ENCODE measurements at places on chromosomes 5 and 9.

DNA sequence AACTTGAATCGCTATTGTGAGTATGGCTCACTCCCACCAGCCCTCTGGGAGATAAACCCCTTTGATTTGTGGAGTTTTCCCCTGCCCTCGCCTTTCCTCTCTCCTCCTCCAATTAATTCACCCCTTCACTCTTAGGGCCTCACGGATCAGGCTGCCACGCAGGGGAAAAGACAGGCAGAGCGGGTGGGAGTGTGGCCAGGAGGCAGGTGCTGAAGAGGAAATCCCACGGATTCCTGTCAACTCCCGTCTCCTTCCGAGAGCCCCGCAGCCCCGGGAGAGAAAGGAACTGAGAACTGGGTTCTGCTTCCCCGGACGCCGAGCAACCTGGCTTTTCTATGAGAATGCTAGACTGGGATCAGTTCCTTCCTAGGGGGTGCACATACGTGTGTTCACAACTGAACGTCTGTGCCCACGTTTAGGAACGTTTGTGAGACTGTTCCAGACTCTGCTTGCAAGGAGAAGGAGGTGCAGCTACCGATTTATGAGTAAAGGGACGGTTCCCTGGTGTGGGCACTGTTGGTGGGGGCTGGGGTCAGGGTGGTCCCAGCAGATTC, 314.5 kb upstream of the TLE4 start:
- DNase-seq = no peak

GRCh38 chr5:83703059-83703458, 17.6 kb downstream of the HAPLN1 start:
- no peak for DNase-seq

GRCh38 chr9:38181232-38181631, 112.2 kb upstream of the SHB start:
- DNase-seq = no peak

DNA sequence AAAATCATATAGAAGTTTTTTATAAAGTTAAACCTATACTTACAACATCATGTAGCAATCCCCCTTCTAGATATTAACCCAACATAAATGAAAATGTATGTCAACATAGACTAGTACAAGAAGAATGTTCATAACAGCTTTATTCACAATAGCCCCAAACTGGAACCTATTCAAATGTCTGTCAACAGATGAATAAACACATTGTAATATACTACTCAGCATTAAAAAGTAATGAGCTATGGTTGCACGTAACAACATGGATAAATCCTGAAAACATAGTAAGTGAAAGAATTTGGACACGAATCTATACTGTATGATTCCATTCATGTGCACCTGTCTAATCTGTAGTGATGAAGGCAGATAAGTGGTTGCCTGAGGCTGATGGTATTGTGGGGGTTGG, 73.9 kb downstream of the CSNK1G3 start:
- no peak for DNase-seq

GRCh38 chr5:872301-872700, 20.3 kb downstream of the BRD9 start:
- no peak for DNase-seq

DNA sequence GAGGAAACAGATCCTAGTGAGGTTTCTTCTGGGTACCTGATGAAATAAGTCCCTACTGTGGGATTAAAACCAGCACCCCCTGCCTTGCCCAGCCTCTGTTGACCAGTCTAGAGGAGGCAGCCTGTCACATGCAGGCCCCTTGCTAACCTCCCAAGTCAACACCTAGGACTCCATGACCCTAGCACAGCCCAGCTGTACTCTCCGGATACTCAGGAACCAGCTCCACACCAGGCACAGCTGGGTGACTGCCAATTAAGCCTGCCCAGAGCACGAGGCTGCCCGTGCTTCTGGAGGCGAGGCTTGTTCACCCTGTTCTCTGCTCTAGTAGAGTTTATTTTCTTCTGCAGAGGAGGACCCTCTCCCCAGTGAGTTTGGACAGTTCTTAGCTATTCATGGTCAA, 92.5 kb downstream of the SNX24 start:
- no peak for DNase-seq

GRCh38 chr5:147073098-147073497, 161.7 kb upstream of the STK32A start:
- DNase-seq = no peak

DNA sequence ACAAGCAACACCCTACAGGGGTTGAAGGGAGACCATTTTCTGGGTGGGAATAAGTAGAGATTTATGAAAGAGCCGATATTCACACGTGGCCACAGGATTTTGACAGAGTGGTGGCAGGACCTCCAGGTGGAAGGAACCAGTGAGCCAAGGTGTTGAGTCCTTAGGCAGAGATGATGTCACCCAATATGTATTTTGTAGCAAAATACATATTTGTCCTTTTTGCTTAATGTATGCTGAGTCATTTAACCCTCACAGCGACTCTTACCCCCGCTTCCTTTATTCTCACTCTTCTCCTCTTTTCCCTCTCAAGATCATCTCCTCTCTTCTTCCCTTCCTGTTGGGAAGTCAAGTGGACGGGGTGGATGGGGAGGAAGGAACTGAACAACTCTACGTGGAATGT, 215.7 kb upstream of the S1PR3 start:
- DNase-seq = no peak

- DNase-seq = no peak
Observed at GRCh38 chr5:123297866-123298265, 125.3 kb downstream of the CEP120 start.

GRCh38 chr5:54944364-54944763, 41.0 kb downstream of the ESM1 start:
- DNase-seq = no peak

DNA sequence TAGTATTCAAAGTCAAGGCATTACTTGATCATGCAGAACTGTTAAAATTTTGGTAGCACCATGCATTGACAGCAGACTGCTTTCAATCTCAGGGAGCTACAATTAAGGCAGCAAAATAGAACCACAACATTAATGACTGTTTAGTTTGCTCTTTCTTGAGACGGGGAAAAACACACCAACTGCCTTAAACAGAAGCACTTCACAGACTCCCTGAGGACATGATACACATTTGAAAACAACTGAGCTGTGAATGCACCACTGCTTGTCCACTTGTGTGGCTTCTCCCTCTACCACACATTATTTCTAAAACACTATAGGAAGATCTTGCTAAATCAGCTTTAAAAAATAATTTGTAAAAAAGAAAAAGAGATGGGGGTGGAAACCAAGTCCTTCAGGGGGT, 79.6 kb upstream of the MAST4 start:
- peak; percentile 28 for DNase-seq

DNA sequence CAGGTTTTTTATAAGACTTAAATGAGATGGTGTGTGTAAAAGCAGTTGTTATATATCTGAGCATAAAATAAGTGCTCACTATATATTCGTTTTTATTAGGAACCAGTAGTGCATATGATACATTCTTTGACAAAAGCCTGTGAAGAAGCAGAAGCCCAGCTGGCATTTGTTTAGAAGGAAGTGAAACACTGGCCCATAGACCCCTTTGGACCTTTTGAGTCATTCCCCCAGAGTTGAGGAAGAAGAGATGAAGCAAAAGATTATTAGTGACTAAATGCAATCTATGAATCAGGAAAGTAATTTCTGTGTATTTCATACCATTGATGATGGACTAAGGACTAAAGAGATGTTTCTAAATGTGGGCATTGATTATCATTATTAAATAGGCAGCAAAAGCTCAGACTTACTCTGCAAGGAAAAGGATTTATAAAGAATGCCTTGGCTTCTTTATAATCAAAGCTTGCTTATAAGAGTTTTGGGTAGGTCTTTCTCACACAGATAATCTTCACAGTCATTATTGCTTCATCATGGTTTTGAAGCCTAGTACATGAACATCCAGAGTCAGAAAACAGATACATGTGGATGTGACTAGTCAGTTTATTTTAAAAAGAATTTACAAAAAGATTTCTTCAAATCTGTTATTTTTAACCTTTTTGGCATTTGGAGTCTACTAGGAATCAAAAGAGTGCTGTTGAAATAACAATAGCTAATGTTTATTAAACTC, 16.9 kb upstream of the FER start:
- DNase-seq = no peak

GRCh38 chr5:143311428-143311827, 92.1 kb downstream of the NR3C1 start:
- DNase-seq = no peak

GRCh38 chr5:107605596-107606125, 65.1 kb downstream of the EFNA5 start:
- DNase-seq = peak; percentile 1

DNA sequence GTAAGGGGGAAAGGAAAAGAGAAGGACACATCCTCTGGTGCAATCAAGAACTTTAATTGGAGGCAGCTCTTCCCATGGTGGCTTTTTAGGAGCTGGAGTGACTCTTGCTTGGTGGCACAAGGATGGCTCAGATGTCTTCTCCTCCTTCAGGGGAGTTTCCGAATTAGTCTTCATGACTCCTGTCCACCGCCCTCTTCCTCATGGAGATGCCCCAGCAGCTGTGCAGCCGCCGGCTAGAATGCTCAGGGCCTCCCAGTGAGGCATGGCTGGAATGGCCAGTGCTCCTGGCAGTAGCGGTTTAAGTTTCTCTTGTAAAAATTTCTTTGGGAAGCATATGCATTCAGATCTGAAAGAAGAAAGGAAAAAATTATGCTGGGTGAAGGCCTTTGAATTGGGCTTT, 8.8 kb upstream of the TEX53 start:
- DNase-seq = no peak

DNA sequence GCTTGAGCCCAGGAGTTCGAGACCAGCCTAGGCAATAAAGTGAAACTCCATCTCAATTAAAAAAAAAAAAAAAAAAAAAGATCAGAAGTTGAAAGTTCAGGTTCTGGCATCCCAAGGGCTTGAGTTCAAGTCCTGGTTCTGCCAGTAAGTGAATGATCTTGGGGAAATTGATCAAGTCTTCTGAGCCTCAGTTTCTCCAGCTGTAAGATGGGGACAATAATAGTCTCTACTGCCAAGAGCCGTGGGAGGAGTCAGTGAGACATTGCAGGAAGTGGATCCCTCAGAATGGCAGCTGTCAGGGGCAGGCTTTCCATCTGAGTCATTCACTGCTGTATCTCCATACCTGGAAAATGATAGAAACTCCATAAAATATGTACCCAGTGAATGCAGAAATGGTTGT, 37.8 kb upstream of the FUBP3 start:
- no peak for DNase-seq

- no peak for DNase-seq
Observed at GRCh38 chr9:2679011-2679410, 38.3 kb upstream of the KCNV2 start.

DNA sequence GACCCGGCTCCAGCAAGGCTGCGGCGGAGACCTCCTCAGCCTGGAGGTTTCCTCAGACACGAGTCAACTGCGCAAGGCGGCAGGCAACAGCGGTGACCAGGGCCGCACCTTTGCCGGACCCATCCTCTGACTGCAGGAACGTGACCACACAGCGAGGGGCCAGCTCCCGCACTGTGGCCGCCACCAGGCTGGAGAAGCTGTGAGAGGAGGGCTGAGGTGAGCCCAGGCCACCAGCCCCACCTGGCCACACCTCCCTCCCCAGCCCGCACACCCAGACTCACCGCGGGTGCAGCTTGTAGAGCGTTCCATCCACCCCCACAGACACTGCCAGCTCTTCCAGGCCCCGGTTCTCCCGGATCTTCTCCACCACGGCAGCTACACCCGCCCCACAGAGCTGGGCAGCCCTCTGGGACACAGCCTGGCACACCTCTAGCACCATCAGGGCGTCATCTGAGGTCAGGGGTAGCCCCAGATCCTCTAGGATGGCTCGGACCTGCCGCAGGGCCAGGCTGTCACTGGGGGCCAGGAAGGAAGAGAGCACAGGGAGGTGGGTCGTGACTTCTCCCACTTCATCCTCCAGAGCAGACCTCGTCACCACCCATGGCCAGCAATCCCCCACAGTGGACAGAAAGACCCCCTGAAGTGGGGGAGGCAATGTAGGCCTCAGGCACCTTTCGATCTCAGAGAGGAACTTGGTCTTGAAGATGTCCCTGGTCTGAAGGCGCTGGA, 18.0 kb downstream of the HK3 start:
- no peak for DNase-seq

DNA sequence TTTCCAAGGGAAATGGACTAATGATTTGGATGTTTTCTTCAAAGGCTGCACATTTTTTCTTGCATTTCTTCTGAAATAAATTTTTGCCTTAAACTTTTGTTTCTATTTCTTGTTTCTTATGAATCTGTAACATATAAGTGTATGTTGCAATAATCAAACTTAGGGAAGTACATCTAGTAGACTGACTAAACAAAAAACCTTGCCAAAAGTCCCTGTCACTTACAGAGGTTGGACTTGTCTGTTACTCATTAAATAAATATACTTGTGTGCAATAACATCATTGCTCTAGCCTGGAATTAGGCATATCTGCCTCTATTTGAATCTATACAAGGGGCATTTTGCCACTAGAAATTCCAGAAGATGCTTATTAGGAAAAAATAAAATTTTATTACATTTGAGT, 56.6 kb downstream of the C6 start:
- no peak for DNase-seq

DNA sequence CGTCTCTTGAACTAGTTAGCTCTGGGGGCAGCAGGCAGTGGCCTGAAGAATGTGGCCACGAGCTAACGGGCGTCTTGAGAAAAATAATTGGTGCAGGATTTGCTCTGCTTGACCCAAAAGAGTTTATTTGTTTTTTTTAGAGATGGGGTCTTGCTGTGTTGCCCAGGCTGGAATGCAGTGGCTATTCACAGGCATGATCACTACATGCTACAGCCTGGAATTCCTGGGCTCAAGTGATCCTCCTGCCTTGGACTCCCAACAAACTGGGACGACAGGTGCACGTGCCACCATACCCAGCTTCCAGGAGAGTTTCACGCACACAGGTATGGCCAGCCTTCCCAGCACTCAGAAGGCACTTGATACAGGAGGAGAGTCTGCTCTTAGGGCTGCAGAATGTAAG, 203.8 kb downstream of the MLLT3 start:
- no peak for DNase-seq

- no peak for DNase-seq
Observed at GRCh38 chr5:106780355-106780754, 890.4 kb downstream of the EFNA5 start.

DNA sequence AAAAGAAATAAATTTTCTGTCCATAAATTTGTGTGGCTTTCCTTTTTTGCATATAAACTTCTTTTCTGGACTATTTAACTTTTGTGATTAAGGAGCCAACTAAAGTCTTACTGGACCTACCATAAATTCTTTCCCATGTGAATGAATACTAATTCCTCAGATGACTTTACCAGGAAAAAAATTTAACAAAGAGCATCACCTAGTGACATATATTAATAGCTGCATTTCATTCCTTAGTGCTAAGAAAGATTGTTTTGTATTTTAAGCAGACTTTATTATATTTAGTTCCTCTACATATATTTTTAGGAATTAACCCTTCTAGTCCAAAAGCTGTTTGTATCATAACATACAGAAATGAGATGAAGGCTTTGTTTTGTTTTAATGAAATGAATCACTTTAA, 64.4 kb downstream of the C9orf85 start:
- DNase-seq = no peak

GRCh38 chr5:139226131-139226530, 28.0 kb upstream of the SIL1 start:
- DNase-seq = no peak

- DNase-seq = no peak
Observed at GRCh38 chr5:134355681-134356080, 11.3 kb downstream of the CDKL3 start.

GRCh38 chr9:137756045-137756744, 121.4 kb upstream of the CACNA1B start:
- no peak for DNase-seq

- DNase-seq = no peak
Observed at GRCh38 chr5:40945111-40945510, 35.8 kb downstream of the C7 start.

All from DMS79 (cell line).